ENCODE measurements at places on chromosomes 2 and 18.

DNA sequence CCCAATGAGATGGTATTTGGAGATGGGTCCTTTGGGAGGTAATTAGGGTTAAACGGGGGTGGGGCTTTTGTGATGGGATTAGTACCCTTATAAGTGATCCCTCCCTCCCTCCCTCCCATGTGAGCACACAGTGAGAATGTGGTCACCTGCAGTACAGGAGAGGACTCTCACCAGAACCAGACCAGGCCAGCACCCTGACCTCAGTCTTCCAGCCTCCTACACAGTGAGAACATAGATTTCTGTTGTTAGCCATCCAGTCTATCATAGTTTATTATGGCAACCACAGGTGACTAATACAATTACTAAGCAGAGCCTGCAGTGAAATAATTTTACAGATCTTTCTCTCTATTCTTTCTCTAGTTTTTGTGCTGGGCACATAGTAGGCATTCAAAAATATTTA lies 137.7 kb upstream of the PKDCC start:
- DNase-seq = no peak

- no peak for DNase-seq
Observed at GRCh38 chr2:234139755-234140154, 89.3 kb downstream of the SPP2 start.

GRCh38 chr2:193561054-193561453 lies 1366.3 kb upstream of the TMEFF2 start:
- DNase-seq = no peak

- DNase-seq = no peak
Observed at GRCh38 chr2:7612969-7613368, 695.8 kb downstream of the RNF144A start.

GRCh38 chr2:84906108-84906899 lies 848 bp downstream of the TMSB10 start:
- no peak for DNase-seq

DNA sequence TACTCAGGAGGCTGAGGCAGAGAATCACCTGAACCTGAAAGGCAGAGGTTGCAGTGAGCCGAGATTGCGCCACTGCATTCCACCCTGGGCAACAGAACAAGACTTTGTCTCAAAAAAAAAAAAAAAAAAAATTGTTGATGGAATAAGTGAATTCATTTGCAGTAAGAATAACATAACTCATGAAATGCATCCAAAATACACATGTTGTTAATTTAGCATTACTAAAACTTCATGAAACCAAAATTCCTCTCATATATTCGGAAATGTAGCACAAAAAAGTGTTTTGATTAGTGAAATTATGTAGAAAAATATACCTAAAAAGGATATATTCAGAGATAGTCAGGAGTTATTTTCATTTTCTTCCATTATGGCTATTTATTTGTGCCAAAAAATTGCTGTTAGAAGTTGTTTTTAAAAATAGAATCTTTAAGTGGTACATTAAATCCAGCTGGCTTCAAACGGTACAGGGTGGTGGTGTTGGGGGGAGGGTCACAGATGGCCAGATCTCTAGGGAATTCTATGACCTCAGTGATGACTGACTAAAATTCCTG lies 78.2 kb upstream of the UGP2 start:
- DNase-seq = no peak

GRCh38 chr18:44700652-44701051 lies 20.0 kb downstream of the SETBP1 start:
- no peak for DNase-seq
